Mesothelial cell of epicardium (in vitro differentiated cells): ENCODE measurements at places on chromosomes 5 and 9. TPM values are rescaled to one million over a fixed set of nuclear protein-coding genes. Genes with fewer than 3 reads are reported as not detected.

DNA sequence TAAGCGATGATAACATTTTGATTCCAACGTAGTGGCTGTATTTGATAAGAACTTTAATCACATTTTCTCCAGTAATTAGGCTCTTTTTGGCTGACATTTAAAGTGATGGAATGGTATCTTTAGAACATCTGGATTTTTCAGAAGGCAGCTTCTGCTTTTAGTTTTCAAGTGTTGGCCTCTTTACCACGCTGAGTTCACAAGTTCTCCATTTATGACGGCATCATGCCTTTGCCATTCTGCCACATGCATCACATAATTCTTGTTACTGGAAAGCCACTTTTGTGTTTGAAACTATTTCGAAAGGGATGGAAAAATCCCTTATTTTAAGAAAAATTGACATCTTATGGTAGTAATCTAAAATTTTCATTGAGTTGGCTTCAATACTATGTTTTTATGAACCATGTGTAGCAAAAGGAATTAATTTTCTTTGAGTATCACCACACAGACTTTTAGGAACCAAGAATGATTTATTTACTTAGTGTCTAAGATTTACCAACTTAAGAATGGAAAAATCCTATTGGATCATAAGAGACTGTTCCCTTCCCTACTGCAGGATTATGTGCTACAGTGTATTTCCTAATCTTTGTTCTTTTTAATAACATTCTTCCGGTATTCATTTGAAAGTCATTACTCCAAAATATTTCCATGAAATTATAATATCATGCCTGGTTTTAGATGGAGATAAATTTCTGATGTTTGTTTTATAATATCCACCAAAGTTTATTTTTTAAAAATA is 344.2 kb downstream of the ADGRV1 start:
- H3K36me3 ChIP-seq: no peaks in the 10 kb centered on the region
- no peak for DNase-seq
- H3K27ac ChIP-seq: no peak overlapping the region
- H3K4me3 ChIP-seq: no peak overlapping the region

PCDHB4 gene
- 7.9 to 8.6 TPM (median 8.0 TPM) in 3 replicates for total RNA-seq

DNA sequence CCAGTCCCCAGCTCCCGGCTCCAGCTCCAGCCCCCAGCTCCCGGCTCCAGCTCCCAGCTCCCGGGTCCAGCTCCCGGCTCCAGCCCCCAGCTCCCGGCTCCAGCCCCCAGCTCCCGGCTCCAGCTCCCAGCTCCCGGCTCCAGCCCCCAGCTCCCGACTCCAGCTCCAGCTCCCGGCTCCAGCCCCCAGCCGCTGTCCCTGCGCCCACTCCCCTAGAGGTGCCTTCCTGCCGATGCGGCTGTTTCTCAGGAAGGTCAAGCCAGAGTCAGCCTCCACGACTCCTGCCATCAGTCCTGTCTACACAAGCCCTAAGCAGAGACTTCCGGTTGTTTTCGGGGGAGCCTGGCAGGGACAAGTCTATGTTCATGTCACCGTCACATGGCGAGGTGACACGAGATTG is 74.8 kb downstream of the ZNF354C start:
- no peak overlapping the region for H3K4me3 ChIP-seq
- no peaks in the 10 kb centered on the region for H3K27me3 ChIP-seq
- no peak for DNase-seq
- no peaks in the 10 kb centered on the region for H3K4me1 ChIP-seq
- peaks cover 6% of the 10 kb centered on the region for H3K36me3 ChIP-seq

DNA sequence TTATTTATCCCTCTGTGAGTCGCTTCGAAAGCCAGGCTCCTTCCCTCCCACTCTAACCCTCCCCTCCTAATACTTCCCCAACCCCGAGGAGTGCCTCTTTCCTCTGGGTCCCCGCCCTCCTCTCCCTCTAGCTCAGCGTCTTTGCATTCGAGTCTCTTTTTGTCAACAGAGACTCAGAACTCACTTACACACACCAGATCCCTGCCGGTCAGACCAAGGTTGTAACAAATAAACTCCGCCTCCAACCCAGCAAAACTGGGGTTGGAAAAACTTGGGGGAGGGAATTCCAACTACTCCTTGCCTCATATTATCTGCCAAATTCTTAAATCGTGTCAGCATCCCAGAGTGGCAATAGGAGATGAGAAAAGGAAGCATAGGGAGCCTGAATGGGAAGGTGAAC is at the start of gene HTR1A:
TSS of gene HTR1A (minus strand) at position 167 of the 400 bp plus-strand sequence. CDS start 726 bp downstream, outside the sequence.
- no peaks in the 10 kb centered on the region for H3K36me3 ChIP-seq
- peaks cover 69% of the 10 kb centered on the region for H3K27me3 ChIP-seq
- H3K4me3 ChIP-seq: no peak within 1 kb of the TSS
- DNase-seq: no peak
- no peak within 1 kb of the TSS for H3K27ac ChIP-seq
